Endothelial cell of umbilical vein (primary cell): ENCODE measurements at places on chromosomes 5 and 9. TPM values are rescaled to one million over a fixed set of nuclear protein-coding genes. Genes with fewer than 3 reads are reported as not detected.

DNA sequence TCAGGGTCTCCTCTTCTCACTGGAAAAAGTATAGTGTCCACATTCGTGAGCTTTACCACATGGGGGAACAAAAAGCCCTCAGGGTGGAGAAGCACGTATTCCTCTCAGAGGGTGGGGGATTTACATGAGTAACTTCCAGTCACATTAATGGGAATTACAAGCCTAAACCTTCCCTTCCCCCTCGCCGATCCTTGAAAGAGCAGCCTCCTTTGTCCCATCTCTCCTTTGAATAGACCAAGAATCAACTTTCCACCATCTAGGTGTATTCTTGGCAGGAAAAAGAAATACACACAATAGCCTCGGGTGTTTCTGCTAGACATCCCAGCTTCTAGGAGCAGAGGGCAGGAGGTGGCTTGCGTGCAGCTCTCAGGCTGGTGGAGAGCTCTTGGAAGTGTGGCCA, 144.4 kb downstream of the ZNF462 start:
- H3K27ac ChIP-seq = no peak overlapping the region
- no peak for DNase-seq

- no peaks in the 10 kb centered on the region for H3K27me3 ChIP-seq
- H3K4me3 ChIP-seq = no peak overlapping the region
- no peaks in the 10 kb centered on the region for H3K4me1 ChIP-seq
- no peak for DNase-seq
Observed at GRCh38 chr5:23419115-23419514, 88.3 kb upstream of the PRDM9 start.

DNA sequence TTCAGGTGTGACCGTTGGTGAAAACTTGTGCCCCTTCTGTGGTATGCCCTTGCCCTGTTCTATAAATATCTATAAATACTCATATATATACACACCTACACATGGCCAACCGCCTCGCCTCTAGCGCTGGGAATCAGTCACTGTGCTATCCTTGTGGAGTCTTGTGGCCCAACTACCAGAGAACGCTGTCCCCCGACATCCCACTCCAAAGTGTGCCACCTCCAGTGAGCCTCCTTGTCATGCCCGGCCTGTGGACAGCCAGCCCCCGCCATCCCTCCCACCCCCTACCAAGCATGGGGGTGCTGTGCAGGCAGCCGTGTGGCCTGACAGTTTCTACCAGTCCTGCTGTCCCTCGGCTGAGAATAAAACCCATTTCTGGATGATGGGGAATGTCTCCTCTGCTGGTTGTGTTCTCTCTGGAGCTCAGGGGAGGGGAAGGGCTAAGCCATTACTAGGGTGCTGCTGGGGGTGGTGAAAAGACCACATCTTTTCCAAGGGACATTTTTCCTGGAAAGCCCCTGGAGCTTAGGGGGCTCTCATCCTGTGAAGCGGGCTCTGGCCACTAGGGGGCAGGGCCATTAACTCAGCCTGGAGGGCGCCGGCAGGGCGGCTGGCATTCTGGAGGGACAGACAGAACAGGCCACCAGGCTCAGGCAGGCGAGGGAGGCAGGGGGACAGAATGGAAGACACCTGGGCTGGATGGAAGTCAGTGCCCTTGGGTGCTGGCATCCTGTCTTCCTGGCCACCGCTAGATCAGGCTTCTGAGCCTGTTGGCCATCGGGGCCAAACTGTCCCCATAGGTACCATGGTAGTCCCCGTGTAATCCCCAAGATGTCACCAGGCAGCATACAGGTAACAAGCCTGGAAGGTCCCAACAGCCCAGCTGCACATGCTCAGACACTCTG, 20.7 kb downstream of the GOLGA2 start:
- peaks cover 29% of the 10 kb centered on the region for H3K36me3 ChIP-seq
- no peak overlapping the region for H3K27ac ChIP-seq
- H3K4me1 ChIP-seq = peaks cover 15% of the 10 kb centered on the region

HSPB3 gene
- not detected in 2 replicates for total RNA-seq

PCDHB14 gene
- total RNA-seq = 0.55 and 1.0 TPM in 2 replicates
